Glomerular endothelial cell (primary cell): ENCODE measurements at places on chromosomes 4 and X. TPM values are rescaled to one million over a fixed set of nuclear protein-coding genes. Genes with fewer than 3 reads are reported as not detected.

Gene SEC24D
- 124 and 134 TPM in 2 replicates for total RNA-seq

Gene OTC
- not detected in 2 replicates for total RNA-seq

Gene XG
- 0.05 TPM in 1 of 2 replicates, not detected in the other for total RNA-seq

Gene AMBN
- not detected in 2 replicates for total RNA-seq

DNA sequence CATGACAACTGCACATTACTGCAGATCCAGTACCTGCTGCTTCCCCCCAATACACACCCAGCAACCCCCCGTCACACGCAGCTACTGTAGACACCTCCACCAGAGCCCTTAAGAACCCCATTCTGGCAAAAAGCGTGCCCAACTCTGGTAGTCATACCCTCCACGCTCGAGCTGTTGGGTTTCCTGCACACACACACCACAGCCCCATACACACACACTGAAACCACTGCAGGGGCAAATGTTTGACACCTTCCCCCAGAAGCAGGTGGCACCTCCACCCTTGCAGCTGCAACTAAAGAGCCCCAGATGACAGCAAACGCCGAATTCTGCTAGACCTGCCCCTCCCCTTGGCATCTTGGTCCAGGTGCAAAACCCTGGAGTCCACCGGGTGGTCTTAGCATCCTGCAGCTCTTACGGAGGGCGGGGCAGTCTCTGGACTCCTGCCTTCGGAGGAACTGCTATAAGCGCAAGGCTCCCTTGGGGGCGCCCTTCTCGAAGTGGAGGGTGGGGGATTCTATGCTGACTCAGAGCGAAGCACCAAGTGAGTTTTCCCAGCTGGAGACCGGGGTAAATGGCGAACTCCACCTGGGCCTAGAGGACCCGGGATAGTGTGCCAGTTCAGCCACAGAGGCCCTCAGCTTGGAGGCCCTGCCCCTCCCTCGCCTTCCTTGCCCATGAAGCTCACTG is 1.5 kb downstream of the FRMPD3 start:
- DNase-seq, result no peak

DNA sequence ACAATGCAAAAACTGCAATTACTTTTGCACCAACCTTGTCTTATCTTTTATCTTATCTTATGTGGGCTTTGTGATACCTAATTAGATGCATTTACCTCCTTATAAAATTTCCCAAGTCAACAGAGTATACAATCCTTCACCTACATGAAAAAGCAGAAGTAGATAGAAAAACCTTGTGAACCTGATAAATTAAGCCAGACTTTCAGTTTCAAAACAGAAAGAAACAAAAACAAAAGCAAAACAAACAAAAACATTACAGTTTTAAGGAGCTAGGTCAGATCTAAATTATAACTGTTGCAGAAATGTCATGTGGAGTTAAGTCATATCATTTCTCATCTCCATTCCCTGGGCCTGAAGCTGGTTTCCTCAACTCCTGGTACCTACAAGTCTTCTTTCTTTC is 24.9 kb upstream of the CXXC4 start:
- DNase-seq, result no peak

DNA sequence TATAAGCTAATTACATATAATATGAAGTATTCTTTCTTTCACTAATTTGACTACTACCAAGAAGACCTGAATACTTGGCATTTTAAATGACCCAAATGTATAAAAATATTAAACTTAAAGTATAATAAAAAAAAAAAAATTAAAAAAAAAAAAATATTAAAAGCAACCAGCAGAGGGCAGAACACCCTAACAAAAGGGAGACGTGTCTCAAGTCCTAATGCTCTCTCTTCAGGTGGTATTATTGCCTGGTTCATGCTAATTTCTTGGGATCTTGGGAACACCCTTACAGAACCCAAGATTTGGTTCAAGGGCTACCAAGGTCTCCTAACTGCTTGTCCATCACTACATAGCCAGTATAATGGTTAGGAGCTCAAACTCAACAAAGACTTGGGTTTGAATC is 754.8 kb downstream of the RAB28 start:
- DNase-seq, result no peak

GRCh38 chr4:27223326-27223725 is 362.7 kb downstream of the STIM2 start:
- DNase-seq, result no peak

DNA sequence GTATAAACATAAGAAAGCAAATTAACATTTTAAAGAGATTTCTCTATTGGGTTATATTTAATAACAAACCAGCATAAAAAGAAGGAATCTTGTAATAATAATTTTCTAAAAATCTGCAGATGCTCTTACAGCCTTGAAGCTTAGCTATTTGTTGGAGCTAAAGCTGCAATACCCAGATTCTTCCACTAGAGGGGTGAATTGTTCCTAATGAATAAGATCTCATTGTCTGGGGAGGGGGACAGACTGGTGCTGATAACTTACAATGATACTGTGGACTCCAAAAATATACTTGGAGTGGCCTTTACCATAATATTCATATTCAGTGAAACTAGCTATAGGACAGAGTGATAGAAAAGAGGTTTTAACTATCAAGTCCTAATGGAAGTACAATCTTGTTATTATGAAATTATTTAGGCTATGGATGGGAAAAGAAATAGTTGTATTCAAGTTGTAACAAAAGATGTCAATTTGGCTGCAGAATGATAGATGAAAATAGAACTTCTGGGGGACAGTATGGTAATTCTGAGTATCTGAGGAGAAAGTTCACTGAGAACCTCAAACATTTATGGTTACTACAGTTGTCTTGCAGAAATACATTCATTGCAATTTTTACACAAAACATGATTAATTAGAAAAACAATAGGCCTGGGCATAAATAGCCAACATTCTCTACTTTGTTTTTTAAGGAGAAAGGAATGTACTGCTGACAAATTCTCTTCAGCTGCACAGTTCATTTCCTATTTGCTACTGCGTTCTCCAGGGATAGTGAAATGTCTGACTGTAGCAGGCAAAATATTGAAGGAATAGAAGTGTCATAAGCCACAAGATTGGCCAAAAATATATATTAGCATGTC is 443.3 kb downstream of the GBA3 start:
- DNase-seq, result no peak

DNA sequence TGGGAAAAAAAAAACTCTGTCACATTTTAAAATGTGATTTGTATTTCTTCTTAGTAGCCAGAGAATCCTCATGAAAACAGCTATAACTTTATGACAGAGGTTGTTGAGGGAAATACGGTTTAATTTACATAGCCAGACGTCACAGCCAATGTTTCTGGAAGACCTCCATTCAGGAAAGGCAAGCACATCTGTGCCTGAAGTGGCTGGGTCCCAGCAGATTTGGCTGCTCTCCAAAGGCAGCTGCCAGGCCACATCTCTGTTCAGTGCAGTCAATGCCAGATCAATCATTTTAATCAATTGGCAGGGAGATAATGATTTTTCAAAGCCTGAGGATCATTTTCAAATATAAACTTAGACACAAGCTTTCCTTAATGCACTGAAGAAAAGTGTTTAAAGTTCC is 86.5 kb upstream of the ZIC3 start:
- no peak for DNase-seq
